Stimulated activated CD4-positive, alpha-beta T cell treated with anti-CD3 and anti-CD28 coated beads, TNF-alpha, amount 100 ng/mL, for 24 hours (primary cell): ENCODE measurements at places on chromosomes 6 and 20.
A peak's percentile ranks its signal among the peaks of the same experiment; 100 is the strongest.

GRCh38 chr6:14270925-14271788 lies 153.6 kb downstream of the CD83 start:
- DNase-seq: peak; percentile 8

DNA sequence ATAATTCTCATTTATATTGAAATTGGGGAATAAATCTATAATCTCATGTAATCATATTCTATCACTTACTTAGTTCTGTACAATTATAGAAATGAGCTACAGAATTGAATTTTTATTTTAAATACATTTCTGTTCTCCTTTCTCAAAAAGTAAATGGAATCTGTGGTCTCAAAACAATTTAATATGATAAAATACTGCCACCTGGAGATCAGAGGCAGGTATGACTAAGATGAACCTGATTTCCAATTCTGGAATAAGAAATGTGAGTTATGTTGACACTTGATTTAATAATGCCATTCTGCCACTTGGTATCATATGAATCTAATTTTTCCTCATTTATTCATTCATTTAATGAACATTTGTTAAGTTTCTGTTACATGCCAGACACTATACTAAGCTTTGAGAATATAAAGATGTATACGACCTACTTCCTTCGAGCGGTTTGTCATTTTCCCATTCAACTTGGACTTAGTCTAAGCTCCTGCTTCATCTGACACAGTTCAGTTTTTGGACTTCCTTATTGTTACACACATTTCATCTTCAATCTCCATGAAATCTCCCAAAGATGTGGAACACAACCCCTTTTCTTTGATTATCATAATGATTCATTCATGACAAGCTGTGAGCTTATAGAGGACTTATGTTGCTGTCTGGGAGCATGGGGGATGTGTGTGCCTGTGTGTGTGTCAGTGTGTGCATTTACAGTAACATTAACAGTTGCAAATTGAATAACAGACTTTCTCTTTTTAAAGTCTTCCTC lies 7.5 kb upstream of the CCDC28A start:
- DNase-seq: no peak

- no peak for DNase-seq
Observed at GRCh38 chr6:116492331-116493067, 18.9 kb upstream of the CALHM5 start.

- no peak for DNase-seq
Observed at GRCh38 chr6:83155794-83156193, 37.3 kb downstream of the PGM3 start.

- no peak for DNase-seq
Observed at GRCh38 chr6:151388997-151389617, 2.3 kb downstream of the ZBTB2 start.

- DNase-seq: no peak
Observed at GRCh38 chr6:124073021-124073420, 269.4 kb downstream of the NKAIN2 start.
